ENCODE measurements at places on chromosomes 1 and 21.
A peak's percentile ranks its signal among the peaks of the same experiment; 100 is the strongest.

DNA sequence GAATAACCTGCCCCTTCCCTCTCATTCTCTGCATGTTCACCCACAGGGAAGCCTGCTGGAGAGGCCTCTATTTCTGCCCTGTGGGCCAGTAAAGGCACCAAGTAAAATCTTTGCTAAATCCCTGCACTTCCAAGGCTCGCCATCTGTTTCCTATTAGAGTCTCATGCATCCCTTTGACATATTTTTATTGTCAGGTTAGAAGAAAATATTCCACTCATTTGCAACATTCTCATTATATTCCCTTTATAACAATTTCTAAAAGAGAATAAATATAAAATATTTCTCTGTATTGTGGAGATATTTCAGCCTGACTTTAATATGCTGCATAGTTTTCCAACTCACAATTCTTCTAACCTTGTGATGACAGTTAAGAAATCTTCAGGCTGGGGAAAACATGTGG is 340.4 kb upstream of the VAMP3 start:
- DNase-seq: no peak

DNA sequence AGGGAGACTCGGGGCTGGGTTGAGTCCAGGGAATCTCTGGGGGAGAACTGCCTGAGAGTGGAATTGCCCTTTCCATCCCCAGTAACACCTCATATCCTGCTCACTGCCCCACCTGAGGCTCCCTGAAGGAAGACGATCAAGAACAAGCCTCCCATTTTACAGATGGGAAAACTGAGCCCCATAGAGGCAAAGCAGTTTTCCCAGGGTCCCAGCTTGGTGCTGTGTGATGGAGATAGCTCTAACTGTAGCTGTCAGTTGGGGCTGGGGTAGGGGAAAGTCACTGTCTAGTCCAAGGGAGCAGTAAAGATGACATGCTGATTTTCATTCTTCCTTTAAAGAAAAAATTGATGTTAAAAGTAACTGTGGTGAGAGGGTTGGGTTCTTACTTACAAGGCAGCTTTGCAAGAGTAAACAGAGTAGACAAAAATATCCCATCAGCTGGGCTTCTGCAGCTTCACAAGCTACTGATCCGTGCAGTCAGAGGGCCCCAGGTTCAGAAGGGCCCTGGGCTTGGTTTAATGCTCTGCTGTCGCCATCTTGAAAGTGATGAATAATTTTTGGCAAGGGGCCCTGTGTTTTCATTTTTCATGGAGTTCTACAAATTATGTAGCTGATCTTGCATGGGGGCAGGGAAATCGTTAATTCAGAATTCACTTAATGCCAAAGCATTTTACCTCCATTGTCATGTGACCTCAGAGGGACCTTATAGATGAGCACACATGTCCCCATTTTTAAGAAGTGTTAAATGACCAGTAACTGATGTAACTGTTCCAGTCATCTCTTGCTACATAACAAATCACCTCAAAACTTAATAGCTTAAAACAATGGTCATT is 17.6 kb upstream of the TNFRSF1B start:
- no peak for DNase-seq

- DNase-seq: no peak
Measured at GRCh38 chr1:95126366-95126765, 9.2 kb downstream of the TLCD4 start.

DNA sequence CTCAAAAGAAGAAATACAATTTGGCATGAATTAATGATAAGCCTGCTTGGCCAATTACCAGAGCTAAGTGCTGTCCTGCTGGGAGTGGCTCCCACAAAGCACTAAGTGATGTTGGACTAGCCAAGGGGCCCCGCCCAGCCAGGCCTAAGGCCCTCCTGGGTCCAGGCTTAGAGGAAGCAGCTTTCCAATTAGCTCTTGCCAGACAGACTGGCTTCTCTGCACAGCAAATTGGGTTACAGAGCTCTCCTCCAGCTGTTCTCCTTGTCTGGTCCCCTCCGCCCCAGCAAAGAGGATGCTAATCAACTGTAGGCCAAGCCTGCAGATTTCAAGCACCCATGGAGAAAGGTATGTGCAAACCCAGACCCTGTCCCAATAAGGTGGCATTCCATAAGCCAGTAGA is 151.9 kb downstream of the DMRTA2 start:
- DNase-seq: no peak

GRCh38 chr1:66375125-66375524 is 158.8 kb upstream of the SGIP1 start:
- DNase-seq: no peak

- DNase-seq: no peak
Measured at GRCh38 chr1:151428068-151428467, 28.7 kb downstream of the PSMB4 start.

- DNase-seq: no peak
Measured at GRCh38 chr1:12621346-12622335, 3.6 kb upstream of the DHRS3 start.

DNA sequence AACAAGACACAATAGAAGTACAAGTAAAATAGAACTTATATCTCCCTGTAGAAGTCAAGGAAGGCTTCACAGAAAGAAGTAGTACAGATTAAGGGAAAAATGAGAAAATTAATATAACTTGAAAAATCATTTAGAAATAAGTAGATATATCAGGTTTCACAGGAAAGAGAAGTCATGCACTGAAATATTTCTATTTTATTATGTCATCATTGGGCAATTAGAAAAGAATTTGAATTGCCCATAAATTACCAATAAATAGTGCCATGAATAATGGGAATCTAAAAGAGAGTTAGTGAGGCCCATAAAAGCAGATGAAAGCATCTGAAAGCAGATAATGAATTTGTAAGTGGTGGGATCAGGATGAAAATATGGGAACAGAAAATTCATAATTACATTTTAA is 1597.8 kb downstream of the PLA2G4A start:
- DNase-seq: no peak

DNA sequence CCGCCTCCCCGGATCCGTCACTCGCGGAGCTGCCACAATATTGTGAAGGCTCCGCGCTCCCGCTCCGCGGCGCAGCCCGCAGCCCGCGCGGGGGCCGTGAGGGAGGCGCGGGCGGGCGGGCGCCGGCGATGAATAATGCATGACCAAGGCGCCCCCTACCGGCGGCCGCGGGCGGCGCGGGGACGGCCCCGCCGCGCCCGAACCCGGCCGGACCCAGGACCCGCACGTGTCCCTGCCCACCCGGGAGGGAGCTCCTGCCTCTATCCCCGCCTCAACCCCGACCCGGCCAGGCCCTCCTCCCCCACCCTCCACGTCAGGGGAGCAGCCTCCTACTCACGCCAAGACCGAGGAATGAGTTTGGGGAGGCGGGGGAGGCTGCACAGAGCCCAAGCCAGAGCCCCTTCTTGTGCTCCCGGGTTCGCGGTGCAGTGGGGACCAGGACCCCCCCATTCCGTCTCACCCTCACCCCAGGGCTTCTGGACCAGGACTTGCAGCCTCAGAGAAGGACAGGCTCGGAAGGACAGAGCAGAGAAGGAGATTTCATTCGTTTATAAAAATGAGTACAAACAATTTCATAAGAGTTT is 70.8 kb upstream of the CASZ1 start:
- DNase-seq: peak; percentile 73

- no peak for DNase-seq
Measured at GRCh38 chr1:186575348-186575747, 104.9 kb downstream of the PTGS2 start.

- DNase-seq: no peak
Measured at GRCh38 chr1:229845410-229846138, 219.5 kb downstream of the URB2 start.

DNA sequence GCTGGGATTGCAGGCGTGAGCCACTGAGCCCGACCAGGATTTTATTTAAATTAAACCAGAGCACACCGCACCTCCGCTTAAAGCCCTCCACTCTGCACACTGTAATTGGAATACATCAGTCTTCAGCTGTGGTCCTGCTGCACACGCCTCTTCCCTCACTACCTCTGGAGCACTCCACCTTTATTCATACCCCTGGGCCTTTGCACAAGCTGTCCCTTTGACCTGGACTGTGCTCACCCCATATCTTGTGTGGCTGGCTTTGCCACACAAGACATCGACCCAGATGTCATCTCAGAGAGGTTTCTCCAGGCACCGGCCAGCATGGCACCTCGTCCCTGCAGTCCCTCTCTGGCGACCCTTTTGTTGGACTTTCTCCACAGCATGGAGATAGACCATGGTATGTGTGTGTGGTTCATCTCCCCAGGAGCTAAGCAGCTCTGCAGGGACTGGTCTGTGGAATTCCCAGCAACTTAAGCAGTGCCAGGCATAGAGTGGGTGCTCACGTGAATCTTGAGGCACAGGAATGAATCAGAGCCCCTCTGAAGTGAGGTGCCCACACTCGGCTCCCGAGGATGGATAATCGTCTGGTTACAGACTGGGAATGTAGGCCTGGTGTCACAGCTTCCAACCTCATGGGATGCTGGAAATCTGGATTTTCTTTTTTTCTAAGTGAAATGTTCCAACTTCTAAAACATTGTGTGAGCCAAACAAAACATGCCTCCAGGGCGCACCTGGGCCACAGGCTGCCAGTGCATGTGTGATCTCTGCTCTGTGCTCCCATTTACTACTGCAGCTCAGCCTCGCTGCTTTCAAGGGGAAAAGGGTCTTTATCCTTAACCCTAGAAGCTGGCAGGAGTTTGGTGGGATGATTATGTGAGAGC is 61.9 kb downstream of the EVA1C start:
- DNase-seq: no peak

GRCh38 chr1:58857680-58858673 is 74.1 kb upstream of the JUN start:
- DNase-seq: no peak

DNA sequence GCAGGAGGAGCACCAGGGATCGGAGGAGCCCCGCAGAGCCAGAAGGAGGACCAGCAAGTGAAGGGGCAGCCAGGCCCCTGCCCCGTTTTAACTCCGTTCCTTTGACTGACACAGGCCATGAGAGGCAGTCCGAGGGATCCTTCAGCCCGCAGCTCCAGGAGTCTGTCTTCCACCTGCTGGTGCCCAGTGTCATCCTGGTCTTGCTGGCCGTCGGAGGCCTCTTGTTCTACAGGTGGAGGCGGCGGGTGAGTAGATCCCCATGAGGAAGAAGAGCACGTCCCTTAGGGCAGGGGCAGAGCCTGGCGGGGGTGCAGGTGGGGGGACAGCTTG is 13.3 kb downstream of the CSF1 start:
- DNase-seq: no peak

DNA sequence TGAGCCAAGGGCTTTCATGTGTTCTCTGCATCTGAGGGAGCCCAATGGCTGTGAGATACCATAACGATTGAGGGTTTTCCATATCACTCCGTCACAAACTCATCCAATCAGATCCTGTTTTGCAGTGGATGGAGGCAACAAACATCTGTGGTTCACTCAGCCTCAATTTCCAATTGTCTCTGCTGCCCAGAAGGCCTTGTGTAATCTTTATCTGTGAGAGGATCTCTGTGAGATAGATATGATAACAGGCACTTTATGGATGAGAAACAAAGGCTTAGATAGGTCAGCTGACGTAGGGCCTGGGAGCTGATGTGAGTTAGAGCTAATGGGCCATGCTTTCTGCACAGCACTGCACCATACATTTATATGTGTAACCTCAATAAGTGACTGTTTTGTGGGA is 3.3 kb upstream of the MTARC1 start:
- DNase-seq: no peak

DNA sequence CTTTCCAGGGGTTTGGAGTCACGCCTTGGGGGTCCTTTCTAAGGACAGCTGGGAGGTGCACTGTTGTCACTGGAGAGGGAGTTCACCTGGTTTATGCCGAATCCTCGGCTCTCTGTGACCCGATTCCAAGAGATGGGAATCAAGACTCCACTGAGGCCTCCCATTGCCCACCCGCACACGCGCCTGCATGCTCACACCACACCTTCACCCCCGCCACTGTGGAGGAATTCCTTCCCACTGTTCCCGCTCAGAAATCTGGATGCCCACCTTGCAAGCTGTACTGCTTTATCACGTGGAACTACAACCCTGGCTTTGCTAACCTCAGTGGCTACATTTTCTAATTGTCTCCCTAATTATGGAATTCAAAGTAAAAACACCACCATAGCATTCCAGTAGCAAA is 29.2 kb downstream of the PGBD5 start:
- no peak for DNase-seq

GRCh38 chr21:44816761-44817505 is 929 bp downstream of the SUMO3 start:
- no peak for DNase-seq

- DNase-seq: no peak
Measured at GRCh38 chr1:229266274-229266673, 4.6 kb upstream of the RAB4A start.

DNA sequence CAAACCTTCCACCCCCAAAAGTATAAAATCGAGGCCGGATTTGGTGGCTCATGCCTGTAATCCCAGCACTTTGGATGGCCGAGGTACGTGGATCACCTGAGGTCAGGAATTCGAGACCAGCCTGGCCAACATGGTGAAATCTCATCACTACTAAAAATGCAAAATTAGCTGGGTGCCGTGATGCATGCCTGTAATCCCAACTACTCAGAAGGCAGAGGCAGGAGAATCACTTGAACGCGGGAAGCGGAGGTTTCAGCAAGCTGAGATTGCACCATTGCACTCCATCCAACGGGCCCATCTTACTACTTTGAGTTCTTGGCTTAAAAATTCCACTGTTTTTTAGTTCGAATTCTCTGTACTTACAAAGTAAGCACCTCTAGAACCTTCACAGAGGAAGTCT is 11.0 kb downstream of the KLHDC8A start:
- no peak for DNase-seq

GRCh38 chr1:94865360-94865759 is 45.2 kb downstream of the SLC44A3 start:
- no peak for DNase-seq

DNA sequence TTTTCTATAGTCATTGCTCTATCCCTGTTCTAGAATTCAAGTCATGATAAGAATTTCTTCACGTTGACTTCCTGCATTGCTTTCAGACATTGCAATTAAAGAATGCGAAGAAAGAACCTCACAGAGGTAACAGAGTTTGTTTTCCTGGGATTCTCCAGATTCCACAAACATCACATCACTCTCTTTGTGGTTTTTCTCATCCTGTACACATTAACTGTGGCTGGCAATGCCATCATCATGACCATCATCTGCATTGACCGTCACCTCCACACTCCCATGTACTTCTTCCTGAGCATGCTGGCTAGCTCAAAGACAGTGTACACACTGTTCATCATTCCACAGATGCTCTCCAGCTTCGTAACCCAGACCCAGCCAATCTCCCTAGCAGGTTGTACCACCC is 10.6 kb downstream of the APCS start:
- no peak for DNase-seq

Data from activated T-cell treated with anti-CD3 and anti-CD28 coated beads, Interleukin-2, amount 50 U/mL, for 1 hour (primary cell).